Stimulated activated CD4-positive, alpha-beta T cell treated with anti-CD3 and anti-CD28 coated beads, Interleukin-1b, Interleukin-23, amount 100 ng/mL, for 1 hour (primary cell): ENCODE measurements at places on chromosomes 13 and 19.
A peak's percentile ranks its signal among the peaks of the same experiment; 100 is the strongest.

DNA sequence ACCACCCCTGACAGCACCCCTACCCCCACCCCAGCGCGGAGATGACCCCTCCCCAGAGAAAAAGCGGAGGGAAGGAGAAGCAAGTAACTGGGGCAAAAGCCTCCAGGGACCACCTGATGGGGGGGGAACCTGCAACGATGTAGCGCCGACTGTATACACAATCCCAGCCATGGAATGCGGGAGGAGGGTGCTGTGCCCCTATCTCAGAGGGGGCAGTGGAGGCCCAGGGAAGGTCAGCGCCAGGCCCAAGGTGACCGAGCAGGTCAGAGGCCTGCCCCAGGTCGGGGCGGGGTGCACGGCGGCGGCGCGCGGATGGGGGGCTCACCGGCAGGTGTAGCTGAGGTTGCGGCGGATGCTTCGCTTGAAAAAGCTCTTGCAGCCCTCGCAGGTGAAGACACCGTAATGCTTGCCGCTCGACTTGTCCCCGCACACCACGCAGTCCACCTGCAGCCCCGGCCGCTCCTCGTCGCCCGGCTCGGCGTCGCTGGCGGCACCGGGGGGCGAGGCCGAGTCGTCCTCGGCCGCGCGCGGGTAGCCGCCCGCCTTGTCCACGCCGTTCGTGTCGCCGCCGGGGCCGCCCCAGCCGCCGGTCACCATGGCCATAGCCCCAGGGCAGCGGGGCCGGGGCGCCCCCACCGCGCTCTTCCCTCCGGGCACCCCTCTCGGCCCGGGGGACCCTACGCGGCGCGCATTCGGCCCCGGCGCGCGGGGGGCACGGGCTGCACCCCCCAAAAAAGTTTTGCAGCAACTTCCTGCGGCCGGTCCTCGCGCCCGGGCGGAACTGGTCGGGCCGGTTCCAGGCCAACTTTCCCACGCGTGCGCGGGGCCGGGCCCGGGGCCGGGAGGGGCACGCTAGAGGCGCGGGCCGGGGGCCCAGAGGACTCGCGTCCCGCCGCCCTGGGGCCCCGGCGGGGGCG, 843 bp downstream of the NR2F6 start:
- DNase-seq, result no peak

- peak; percentile 21 for DNase-seq
Measured at GRCh38 chr19:45863840-45864628, at the start of gene FOXA3. TSS of gene FOXA3 (plus strand) at chr19:45864326. CDS start at chr19:45864457, 131 bp downstream.

- no peak for DNase-seq
Measured at GRCh38 chr19:48836089-48837017, at the start of gene HSD17B14. TSS of gene HSD17B14 (minus strand) at chr19:48836491. CDS start at chr19:48836411, 80 bp downstream.

DNA sequence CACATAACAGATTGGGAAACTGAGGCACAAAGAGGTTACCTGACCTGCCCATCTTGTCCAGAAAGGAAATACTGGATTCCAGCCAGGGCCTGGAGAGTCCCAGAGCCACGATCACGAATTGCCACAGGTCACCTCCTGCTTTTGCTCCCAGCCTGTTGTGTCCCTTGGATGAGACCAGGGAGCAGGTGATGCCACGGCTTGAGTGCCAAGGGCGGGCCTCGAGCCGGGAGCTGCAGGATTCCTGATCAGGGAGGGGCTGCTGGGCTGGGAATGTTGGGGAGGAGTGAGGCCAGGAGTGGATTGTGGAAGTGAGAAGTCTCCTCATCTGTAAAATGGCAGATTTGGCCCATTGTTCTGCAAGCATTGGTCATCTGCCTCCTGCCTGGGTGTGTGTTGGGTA, 29.4 kb downstream of the DNM2 start:
- no peak for DNase-seq

- DNase-seq, result no peak
Measured at GRCh38 chr19:46579361-46579879, 21.7 kb upstream of the CALM3 start.

DNA sequence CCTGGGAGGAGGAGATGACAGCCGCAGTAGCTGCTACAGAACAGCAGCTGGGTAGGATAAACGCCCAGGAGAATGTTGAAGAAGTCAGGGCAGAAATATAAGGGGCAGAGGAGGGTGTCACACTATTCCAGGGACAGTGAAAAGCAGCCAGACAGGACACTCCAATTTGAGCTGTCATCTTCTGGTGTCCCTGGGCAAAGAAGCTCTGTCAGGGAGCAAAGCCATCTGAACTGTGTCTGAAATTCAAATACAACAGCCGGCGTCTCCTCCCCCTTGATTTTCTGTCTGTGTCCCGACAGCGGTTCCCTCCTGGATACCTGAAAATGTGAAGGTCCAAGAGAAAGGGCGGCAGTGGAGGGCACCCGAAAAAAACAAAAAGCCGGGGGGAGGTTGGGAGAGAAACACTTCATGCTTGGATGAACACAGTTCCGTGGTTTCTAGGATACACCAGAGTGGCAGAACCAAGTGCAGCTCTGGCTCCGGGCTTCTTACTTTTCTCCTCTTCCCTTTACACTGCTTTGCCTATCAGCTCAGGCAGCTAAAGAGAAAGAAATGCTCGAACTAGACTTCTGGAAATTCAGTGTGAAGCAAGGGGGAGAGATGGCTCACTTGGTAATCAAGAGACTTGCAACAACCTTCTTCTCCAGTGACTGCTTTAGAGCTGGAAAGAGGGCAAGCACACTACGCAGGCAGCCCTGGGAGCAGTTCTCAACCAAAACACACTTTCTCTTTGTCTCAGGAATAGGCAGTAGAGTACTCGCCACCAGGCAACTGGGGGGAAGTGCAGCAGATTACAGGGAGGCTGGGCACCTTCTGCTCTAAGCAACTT, 465.6 kb downstream of the ITGBL1 start:
- DNase-seq, result no peak

DNA sequence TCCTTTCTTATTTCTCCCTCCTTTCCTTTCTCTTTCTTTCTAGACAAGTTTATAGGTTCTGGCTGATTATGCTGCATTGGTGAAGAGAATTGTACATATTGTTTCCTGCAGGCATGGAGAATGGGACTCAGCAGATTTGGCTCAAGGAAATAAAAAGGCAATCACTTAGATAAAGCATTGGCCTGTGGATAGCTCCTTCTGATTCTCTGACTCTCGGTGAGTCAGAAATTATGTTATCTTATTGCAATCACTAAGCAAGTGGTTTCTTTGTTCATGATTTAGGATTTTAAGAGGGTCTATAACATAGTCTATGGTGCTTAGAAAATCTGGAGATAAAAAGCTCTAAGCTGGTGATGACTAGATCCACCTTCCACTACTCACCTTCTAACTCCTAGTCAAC, 54.0 kb upstream of the POSTN start:
- no peak for DNase-seq

GRCh38 chr19:6279620-6279930, 200 bp downstream of the MLLT1 start:
- no peak for DNase-seq

DNA sequence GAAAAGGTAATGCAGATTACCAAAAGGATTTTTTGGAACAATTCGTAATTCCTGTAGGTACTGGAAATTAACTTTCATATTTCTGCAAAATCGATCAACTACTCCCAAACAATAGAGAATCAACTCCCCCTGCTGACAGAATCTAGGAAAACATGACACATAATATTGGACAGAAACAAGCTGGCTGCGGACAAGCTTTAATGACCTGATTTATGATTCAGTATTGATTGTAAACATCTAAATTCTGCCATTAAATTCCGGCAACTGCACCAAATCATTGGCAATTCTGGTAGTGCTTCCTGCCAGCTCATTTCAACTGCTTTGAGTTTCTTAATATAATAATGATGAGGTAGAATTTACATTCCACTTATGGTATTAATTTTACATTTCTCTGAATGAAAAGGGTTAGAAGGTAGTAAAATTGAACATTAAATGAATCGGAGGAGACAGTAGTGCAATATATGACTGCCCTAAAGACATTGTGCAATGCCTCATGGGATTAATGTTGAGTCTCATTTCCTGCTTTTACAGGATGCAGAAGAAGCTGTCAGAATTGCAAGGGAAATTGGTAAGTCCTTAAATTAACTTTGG, 146.5 kb downstream of the PCCA start:
- DNase-seq, result no peak

DNA sequence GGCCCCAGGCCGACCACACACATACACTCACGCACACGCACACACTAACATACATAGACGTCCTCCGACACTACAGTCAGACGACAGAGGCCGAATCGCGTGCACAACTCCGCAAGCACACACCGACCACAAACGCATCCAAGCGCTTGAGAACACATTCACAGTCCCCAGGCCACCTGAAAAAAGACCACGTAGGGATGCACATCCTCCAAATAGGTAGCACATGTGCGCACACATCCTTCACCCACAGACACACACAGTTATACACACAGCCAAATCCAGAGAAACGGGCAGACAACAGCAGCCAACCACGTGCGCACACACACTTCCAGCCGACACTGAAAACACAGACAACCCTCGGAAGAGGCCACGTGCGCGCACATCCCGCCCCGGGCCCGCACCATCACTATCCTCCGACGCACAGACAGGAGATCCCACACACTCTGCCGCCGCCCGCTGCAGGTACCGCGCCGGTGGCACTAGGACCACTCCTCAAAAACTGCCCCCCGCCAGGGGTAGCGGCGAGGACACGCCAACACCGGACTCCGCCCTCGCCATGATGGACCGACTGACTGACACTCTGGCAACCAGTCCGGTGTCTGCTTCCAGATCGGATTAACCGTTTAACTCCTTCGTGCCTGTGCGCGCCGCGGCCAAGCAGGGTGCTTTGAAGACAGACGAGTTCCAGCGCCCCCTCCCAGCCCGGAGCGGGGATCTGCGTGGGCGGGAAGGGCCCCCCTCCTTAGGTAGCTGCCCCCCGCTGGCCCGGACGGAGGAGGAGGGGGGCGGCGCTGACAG, 493 bp upstream of the PDE4A start:
- no peak for DNase-seq

GRCh38 chr13:108272333-108272732, 2.8 kb downstream of the TNFSF13B start:
- no peak for DNase-seq

GRCh38 chr13:93169980-93170379, 56.6 kb upstream of the GPC6 start:
- no peak for DNase-seq

GRCh38 chr19:4866595-4867424, 657 bp downstream of the PLIN3 start:
- no peak for DNase-seq

DNA sequence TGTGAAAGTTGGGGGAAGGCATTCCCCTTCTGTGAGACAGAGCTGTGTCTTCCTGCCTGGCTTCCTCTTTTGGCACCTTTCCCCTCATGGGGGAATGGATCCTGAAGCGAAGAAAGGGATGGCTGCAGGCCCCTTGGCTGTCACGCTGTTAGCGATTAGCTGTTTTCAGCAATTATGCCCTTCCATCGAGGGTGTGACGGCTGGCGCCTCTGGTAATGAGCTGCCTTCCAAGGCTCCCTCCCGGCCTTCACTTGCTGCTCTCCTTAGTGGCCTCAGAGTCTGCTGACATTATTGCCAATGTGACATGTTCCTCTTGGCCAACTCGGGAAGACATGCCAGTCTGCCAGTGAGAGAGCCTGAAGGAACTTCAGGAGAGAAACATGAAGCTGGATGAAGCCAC, 162.1 kb downstream of the ZIC5 start:
- no peak for DNase-seq

- no peak for DNase-seq
Measured at GRCh38 chr13:69487576-69487975, 620.0 kb upstream of the ATXN8OS start.

GRCh38 chr13:113062691-113063090, 42.9 kb upstream of the F7 start:
- DNase-seq, result no peak

- DNase-seq, result no peak
Measured at GRCh38 chr19:57964761-57965160, 9.6 kb downstream of the C19orf18 start.

GRCh38 chr19:48637948-48638830, 1.0 kb upstream of the DBP start:
- DNase-seq, result no peak

DNA sequence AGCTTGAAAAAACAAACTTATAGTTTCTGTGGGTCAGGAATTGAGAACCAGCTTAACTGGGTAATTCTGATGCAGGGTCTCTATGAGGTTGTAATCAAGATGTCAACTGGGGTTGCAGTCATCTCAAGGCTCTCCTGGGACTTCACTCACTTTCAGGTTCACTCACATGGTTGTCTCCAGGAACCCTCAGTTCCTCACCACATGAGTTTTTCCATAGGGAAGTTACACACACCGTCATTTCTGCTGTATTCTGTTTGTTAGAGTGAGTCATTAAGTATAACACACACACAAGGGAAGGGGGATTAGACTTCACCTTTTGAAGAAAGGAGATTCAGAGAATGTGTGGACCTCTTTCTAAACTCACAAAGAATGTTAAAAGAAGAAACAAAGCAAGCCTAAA, 34.9 kb upstream of the MLNR start:
- no peak for DNase-seq

DNA sequence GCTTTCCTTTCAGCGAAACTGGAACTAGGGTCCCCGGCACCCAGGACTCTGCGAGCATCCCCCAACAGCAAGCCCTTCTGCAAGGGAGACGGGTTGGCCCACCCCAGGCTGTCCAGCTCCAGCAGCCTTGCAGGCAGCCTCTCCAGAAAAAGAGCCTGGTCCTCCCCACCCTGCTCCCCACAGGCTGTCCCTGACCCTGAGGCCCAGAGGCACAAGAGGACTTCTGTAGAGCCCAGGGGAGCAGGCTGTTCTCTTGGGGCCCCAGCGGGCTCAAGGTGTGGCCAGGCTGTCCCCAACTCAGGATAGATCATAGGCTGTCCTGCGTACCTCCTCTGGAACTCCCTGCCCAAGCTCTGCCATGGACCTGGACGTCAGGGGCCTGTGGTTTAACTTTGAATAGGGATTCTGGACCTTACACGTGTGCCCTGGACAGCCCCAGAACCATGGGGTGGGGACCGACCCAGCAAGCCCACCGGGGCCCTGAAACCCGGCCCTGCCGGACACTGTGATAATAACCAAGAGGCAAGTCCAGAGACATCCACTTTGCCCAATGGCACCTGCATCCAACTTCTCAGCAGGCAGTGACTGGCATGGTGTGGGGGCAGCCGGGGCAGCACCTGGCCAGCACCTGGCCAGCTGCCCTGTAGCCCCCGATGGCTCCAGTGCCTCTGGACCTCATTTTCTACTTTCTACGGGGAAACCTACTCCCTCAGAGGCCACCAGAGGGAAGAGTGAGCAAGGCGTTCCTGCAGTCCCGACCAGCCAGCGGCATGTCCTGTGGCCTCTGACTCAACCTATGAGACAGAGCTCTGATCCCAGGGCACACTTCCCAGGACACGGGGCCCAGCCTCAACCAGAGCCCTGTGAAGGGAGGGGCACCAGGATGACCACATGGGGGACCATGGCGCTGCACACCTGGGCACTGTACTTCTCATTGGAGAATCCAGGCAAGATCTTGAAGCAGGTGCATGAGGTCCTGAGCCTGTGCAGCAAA, 50.9 kb upstream of the TPM4 start:
- DNase-seq, result no peak

- no peak for DNase-seq
Measured at GRCh38 chr19:6409346-6409745, 15.3 kb downstream of the KHSRP start.

DNA sequence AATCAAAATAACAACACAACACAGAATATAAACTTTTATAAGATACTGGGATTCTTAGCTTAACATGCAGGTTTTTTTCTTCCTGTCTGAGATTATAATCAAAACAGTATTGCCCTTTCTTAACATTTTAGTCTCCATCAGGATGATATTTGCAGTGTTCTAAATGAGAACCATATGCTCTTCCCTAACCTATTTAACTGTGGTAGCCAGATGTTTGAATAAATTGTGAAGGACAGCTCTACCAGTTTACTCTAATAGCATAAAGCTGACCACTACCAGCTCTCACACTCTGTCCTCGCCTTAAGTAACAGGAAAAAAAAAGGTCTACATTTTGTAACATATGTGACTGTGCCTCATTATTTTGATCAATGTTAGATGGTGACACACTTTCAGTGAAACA, 618.7 kb upstream of the SGCG start:
- DNase-seq, result no peak
